ENCODE measurements at places on chromosomes 5 and 9.

GRCh38 chr5:117461966-117462365 is 887.3 kb upstream of the SEMA6A start:
- no peak for DNase-seq

DNA sequence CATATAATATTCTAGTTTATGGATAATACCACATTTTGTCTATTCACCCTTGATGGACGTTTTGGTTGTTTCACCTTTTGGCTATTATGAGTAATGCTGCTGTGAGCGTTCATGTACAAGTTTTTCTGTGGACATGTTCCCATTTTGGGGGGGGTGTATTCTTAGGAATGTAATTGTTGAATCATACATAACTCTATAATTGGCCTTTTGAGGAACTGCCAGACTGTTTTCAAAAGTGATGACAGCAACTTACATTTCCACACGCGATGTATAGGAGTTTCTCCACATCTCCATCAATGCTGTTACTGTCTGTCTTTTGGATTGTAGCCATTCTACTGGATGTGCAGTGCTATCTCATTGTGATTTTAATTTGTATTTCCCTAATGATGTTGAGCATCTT is 69.8 kb downstream of the SLC46A2 start:
- DNase-seq = no peak

GRCh38 chr5:91867799-91868198 is 484.7 kb upstream of the ARRDC3 start:
- DNase-seq = no peak

- no peak for DNase-seq
Measured at GRCh38 chr9:33289496-33289895, 820 bp upstream of the NFX1 start.

GRCh38 chr9:119337573-119337972 is 31.7 kb downstream of the BRINP1 start:
- no peak for DNase-seq

- no peak for DNase-seq
Measured at GRCh38 chr9:89613912-89614892, 9.4 kb downstream of the GADD45G start.

GRCh38 chr9:128713941-128714573 is 9.9 kb downstream of the ZDHHC12 start:
- DNase-seq = no peak

- no peak for DNase-seq
Measured at GRCh38 chr5:15560421-15560820, 60.4 kb downstream of the FBXL7 start.

- no peak for DNase-seq
Measured at GRCh38 chr5:36659411-36659810, 53.0 kb downstream of the SLC1A3 start.

GRCh38 chr9:70408393-70409040 is 5.9 kb downstream of the KLF9 start:
- DNase-seq = no peak

DNA sequence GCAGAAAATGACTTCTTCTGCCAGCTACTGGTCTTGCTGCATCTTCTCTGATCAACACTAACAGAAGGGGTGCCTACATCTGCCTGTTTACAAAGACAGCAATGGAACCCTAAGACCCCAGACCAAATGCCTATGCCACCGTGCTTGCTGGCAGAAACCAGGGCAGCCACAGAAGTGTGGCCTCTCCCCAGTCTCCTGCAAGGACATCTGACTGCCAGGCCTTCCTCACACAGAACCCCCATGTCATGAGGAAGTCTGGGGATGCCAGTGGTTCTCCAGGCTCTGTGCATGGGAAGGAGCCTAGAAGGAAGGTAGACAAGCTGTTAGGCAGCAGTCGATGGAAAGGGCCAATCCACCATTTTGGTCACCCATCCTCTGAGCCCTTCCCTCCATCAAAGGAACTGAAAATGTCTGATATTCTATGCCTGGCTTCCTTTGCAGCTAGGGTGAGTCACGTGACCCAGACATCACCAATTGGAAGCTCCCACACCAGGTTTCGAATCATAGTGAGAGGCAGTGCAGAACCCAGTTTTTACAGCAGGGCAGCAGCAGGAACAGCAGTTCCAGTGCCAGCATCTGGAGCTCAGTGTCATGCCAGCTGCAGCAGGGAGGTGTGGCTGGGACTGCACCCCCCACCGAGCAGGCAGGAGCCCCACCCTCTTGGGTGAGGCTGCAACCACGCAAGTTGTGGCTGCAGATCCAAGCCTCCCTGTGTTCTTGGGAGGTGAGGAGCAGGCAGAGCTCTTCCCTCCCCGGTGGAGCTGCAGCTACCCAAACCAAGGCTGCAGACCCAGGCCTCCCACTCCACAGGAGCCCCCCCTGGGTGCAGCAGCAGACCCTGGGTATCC is 123.4 kb downstream of the OLFM1 start:
- DNase-seq = no peak

DNA sequence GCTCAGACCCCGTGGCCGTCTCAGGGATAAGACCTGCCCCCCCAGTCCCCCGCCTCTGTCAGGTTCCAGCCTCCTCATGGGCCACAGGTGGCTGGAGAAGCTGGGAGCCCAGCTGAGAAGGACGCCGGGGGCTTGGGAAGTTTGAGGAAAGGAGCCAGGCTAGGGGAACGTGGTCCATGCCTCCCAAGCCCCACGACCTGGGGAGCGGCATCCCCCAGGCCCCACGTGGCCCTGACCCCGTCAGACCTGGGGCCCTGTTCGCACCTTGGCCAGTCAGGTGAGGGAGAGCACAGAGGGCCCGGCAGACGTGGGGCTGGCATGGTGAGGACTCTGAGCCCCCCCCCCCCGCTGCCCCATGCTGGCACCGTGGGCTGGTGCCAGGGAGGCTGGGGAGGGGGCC is 3.7 kb downstream of the GPSM1 start:
- no peak for DNase-seq

- no peak for DNase-seq
Measured at GRCh38 chr9:123131258-123131657, 97.8 kb downstream of the GPR21 start.

DNA sequence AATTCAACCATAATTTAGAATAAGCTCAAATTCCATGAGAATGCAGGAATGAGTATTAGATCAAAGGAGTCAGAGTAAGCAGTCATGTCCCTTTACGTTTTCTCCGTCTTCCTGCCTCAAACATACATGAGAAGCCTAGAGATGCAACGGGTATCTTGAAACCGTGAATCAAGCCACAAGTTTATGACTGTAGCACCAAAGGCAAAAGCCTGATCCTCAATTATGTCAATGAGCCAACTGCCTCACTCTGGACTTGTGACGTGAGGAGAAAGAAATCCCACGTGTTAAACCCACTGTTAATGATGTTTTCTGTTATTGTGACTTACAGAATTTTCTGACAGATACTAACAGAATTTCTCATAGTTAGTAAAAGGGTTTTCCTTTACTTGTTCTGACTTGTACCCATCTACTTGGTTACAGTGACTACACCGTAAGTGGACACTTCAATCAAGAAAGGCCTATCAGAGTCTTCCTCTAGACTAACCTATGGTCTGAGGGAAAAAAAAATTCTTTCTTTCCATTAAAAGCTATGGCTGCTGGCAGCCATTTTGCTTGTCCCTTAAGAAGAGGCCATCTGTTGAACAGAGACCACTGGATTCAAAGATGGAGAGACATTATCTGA is 35.3 kb upstream of the HK3 start:
- DNase-seq = no peak

GRCh38 chr5:56115589-56115988 is 117.5 kb downstream of the ANKRD55 start:
- no peak for DNase-seq

DNA sequence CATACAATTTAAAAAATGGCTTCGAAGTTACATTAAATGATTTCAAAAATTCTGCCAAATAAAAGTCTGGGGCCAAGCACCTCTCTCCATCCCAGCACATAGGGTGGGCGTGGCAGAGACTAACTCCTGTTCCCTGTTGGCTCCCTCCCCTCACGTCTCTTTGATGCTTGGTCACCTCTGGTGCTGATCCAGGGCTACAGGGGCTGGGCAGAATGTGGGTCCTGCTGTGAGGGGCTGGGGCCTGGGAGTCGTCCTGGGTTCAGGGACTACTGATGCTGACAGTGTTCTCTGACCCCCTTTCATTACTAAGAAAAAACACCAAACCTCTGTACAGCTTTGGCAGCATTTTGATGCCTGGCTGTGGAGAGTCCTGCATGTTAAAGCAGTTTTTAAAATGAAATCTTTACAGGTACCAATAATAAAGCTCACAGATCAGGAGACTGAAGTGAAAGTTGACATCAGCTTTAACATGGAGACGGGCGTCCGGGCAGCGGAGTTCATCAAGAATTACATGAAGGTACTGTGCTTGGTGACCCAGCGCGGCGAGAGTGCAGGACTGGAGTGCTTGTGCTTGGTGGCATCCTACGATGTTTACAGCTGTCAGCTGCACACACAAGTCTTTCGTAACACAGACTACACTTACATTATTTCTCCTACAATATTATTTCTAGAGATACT is 29.0 kb downstream of the TENT4A start:
- no peak for DNase-seq

- DNase-seq = no peak
Measured at GRCh38 chr9:128626181-128626580, 30.5 kb downstream of the DYNC2I2 start.

GRCh38 chr5:61609840-61610677 is 278.0 kb downstream of the ZSWIM6 start:
- DNase-seq = no peak

GRCh38 chr9:3760031-3760430 is 234.2 kb upstream of the RFX3 start:
- peak; percentile 0 for DNase-seq

- no peak for DNase-seq
Measured at GRCh38 chr5:136309932-136310598, 55.3 kb downstream of the TRPC7 start.

GRCh38 chr5:56507351-56507930 is 274.3 kb upstream of the ANKRD55 start:
- peak; percentile 61 for DNase-seq

GRCh38 chr9:119273984-119274665 is 95.1 kb downstream of the BRINP1 start:
- DNase-seq = no peak

- DNase-seq = peak; percentile 25
Measured at GRCh38 chr5:122183098-122183787, 53.9 kb downstream of the ZNF474 start.

GRCh38 chr5:122463221-122463620 is 151.2 kb downstream of the SNCAIP start:
- no peak for DNase-seq

DNA sequence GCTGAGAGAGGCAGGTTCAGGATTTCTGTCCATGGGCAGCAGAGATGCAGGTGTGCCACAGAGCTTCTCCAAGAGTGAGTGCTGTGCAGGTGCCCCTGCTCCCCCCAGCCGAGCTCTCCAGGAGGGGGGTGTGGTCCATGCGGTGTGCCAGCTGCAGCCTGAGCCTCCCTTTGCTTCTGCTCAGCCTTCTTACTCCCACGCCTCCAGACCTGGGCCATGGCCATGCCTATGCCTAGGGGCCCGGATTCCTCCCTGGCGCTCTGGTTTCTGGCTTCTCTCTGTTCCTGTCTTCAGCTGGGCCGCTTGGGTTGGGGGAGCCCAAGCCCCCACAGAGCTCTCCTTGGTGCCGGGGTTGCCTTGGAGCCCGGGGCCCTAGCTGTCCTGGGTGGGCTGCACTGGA is 133.3 kb downstream of the CACNA1B start:
- DNase-seq = peak; percentile 64

DNA sequence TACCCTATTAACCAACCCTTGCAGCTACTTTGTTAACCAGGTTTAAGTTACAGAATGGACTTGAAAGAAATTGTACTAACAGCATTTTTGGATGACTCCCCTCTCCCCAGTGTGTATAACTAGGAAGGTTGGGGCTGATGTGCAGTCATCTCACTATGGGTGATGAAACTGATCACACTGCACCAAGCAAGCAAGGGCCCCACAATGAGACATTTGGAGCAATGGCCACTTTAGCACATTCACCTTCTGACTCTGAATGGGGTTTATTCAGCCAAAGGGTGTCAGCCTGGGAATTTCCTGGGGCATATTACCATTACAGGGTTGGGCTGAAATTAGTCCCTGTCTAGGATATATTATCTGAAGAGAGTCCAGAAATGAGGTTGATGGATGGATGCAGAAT is 18.7 kb upstream of the CYFIP2 start:
- DNase-seq = no peak

DNA sequence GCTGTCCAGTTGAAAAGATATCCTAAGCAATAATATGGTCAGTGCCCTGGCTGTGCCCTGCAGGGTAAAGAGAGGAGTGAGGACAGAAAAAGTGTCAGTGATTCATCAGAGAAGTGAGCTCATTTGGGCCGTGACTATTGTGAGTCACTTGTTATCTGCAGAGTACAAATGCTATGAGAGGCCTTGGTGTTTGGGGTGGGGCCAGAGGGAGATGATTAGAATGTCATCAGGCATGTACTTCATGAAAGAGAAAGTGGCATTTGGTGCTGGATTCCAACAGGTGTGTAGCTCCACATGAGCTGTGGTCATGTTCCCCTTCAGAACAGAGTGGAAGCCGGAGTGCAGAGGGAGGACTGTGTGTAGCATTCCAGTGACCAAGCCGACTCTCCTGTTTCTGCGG is 174.1 kb downstream of the KDM4C start:
- DNase-seq = no peak

All from NCI-H345 (cell line).